ENCODE measurements at places on chromosomes 2 and 18.

DNA sequence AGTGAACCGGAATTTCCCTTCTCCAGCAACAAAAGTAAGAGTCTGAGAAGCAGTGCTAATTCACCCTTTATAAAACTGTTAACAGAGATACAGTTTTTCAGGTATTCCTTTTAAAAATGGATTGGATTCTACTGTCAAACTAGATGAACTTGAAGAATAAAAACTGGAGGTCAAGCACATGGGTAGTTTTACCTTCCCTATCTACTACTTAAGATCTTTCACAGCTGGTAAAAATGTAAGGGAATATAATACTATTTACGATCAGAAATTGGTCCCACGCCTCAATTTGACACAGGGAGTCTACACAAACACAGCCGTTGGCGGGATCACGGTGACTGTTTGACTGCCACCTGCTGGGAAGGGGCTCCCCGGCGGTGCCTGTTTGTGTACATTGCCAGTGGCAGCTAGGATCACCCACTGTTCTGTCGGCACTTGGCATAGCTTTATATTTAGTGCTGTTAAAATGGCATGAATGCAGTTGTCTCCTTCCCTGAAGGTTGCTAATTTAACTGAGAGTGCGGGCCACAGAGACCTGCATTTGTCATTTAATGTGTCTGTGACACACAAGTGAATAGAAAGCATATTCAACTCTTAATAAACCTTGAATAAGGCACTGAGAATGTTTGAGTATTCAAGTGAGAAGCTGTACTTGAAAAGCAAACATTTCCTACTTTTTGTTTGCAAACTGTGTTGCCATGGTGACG is 59.5 kb downstream of the ABCG8 start:
- DNase-seq: no peak

- DNase-seq: no peak
These were observed 9.9 kb upstream of the KLF11 start for GRCh38 chr2:10033251-10034006.

DNA sequence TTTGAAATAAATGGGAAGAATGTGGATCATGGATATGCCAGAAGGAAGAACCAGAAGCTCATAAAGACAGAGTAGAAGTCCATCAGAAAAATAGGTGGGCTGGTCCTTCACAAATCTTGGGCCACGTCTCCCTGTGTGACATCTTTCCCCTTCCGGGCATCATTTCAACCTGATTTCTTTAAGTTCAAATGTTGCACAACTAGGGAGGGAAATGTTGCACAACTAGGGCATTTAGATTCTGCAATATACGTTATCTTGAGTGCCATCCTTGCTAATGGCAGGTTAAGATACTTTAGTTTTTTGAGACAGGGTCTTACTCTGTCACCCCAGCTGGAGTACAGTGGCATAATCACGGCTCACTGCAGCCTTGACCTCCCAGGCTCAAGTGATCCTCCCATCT is 129.6 kb downstream of the CERS6 start:
- DNase-seq: no peak

DNA sequence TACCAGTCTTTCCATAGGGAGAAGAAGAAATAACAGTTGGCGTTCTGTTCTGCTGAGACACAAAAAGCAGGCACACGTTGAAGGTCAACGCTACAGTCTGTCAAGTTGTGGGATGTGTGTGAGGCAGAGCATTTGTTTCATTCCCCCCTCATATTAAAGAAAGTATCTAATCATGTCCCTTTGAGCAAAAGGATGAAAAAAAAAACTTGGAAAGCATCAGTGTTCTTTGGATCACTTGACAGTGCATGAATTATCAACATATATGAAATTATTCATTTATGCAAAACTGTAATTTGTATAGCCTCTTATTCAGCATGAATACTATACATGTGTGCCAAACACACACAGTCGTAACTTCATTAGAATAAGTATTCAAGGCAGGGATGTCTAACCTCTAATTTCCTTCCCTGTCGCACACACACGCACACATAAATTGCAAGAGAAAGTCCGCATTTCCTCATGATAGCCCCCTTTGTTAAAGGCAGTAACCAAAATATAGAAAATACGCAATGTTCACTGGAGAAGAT is 228.6 kb downstream of the RND3 start:
- no peak for DNase-seq

DNA sequence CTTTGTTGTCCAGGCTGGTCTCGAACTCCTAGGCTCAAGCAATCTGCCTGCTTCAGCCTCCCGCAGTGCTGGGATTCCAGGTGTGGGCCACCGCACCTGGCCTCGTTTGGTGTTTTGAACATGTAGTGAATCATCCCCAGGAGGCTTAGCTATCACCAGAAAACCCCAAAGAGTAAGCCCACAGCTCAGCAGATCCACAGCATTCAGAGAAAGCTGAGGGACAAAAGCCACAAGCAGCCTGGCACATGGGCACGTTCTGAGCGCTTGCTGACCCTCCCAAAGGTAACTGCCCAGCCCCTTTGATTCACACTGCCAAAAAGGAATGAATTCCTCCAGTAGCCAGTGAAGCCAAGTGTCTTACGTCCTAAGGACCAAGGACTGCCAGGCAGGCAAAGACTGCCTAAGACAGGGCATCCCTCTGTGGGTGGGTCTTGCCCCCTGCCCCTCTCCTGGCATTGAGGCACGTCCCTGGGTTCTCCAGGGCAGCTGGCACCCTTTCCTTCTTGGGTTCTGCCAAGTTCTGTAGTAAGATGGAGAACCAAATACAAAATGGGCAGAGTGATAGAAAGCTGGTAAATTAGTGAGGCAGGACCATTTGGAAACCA is 31.7 kb downstream of the MBP start:
- no peak for DNase-seq

- no peak for DNase-seq
These were observed 62.3 kb downstream of the NCK2 start for GRCh38 chr2:105806996-105807395.
